ENCODE measurements at places on chromosomes 2 and 18.

DNA sequence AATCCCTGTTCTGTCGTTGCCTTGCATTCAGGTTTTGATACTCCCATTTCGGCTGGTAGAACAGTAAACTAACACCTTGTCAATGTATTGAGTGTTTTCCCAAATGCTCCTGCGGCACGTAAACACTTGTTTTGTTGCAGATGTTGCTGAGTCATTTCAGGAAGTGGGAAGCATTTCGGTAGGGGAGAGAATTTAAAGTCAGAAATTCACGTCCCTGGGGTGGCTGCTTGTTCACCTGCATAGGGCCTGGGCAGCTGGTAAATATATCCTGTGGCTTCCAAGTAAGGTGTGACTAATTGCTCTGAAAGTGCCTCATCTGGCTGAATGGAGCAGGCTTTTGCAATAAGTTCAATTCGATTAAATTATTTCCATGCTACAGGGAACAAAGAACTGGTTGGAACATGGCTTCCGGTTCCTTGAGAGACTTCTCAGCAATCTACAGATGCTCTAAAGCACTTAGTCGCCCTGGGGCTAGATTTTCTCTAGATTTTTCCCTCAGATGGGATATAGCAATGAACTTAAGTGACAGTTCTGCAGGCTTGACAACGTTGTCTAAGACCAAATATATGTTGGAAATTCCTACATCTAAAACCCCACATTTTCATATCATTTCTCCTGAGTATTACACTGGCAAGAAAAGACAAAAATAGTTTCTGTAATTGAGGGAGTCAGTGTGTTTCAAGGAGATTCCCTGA is 5.2 kb downstream of the GALR1 start:
- no peak for DNase-seq

- DNase-seq, result no peak
These were observed 68.6 kb downstream of the BARD1 start for GRCh38 chr2:214740867-214741395.

GRCh38 chr18:69574401-69574800 is 173.7 kb downstream of the DOK6 start:
- DNase-seq, result no peak

DNA sequence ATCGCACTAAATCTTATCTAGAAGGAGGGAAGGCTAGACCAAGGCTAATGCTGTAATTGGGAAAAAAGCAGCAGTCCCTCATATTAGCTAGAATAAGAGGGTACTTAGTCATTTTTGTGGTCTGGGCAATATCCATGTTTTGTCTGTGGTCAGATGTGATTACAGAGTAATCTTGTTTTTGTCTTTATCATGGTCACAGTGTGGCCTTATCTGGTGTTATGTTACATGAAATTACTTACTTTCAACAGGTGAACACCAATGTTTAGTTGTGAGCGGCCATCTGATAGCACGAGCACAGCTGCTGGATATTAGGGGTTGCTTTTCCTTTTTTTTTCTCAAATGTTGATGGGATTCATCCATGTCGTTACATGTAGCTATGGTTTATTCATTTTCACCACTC is 23.7 kb upstream of the PLEKHM3 start:
- DNase-seq, result no peak

- no peak for DNase-seq
These were observed 36.7 kb downstream of the AFF3 start for GRCh38 chr2:100105678-100106054.

- DNase-seq, result no peak
These were observed 25.7 kb upstream of the FAM178B start for GRCh38 chr2:97011977-97012569.

DNA sequence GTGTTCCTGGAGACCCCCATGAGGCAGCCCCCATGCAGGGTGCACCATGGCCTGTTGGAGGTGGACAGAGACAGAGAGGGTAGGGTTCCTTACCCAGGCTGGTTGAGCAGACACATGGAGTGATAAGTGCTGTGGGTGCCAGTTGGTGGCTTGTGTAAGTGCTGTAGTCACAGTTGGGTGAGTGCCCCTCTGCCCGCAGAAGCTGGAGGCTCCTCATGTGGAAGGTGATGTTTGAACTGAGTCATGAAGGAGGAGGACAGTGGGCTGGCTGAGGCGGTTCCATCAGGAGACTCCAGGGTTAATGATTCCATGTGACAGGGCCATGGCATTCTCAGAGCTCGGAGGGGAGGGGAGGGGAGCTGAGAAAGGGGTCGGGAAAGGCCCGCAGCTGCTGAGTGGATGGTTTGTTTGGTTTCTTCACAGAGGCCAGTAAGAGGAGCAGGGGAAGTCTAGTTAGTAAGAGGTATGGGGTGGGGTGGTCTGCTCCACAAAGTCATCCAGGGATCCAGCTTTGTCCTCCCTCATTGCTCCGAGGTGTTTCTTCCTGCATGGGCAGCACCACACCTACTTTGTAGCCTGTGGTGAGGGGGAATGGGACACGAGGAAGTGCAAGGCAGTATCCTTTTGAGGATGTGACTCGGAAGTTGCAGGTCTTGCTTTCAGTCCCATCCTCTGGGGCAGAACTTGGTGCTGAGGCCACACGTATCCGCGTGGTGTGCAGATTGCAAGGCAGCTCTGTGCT is 13.6 kb downstream of the IMPA2 start:
- DNase-seq, result no peak

GRCh38 chr2:238423561-238424312 is 3.0 kb upstream of the ASB1 start:
- DNase-seq, result no peak
